ENCODE measurements at places on chromosomes 6 and 20. TPM values are rescaled to one million over a fixed set of nuclear protein-coding genes. Genes with fewer than 3 reads are reported as not detected.

- DNase-seq, result no peak
- no peaks in the 10 kb centered on the region for H3K27me3 ChIP-seq
- H3K4me3 ChIP-seq, result no peak overlapping the region
Observed at GRCh38 chr6:44590471-44590870, 203.0 kb downstream of the CDC5L start.

DNA sequence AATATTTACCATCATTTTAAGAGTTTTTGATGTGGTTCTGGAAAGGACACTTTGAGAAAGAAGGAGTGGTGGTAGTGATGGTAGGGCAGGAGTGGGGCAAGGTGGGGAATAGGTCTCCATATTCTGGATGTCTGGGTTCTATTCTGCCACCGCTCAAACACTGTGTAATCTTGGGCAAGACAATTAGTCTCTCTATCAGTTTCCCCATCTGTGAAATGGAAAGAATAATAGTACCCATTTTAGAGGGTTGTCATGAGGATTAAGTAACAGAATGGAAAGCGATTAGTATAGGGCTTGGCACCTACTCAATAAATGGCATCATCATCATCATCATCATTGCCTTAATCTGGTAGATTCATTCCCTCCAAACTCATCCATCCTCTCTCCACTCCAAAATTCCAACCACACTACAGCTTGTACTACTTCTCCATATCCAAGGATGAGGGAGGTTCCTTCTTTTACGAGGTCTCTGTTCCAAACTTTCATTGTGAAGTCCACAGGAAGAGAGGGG is 982 bp upstream of the GGT7 start:
- H3K27ac ChIP-seq, result no peak overlapping the region
- no peak for DNase-seq
- peak overlapping the region; percentile 76 for H3K4me3 ChIP-seq

DNA sequence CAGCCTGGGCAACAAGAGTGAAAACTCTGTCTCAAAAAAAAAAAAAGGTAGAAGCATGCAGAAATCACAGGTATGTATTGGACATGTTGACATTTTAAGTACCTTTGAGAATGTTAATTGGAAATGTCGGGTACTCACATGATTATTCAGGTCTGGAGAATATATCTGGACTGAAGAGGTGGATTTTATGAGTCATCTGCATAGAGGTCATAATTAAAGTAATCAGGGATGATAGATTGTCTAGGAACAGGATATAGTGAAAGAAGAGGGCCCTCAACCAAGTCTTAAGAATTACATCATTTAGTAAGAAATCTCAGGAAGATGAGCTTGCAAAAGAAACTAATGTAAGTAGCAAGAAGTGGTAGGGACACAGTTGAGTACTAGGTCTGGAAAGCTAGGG is 212.5 kb downstream of the UTRN start:
- no peaks in the 10 kb centered on the region for H3K27me3 ChIP-seq
- H3K27ac ChIP-seq, result no peak overlapping the region
- no peaks in the 10 kb centered on the region for H3K4me1 ChIP-seq

GRCh38 chr6:139297921-139298320 is 6.1 kb upstream of the TXLNB start:
- no peak overlapping the region for H3K4me3 ChIP-seq
- no peaks in the 10 kb centered on the region for H3K27me3 ChIP-seq
- no peaks in the 10 kb centered on the region for H3K36me3 ChIP-seq
- DNase-seq, result no peak
- peaks cover under 1% of the 10 kb centered on the region for H3K4me1 ChIP-seq

GRCh38 chr6:166921570-166921969 is 34.8 kb downstream of the RNASET2 start:
- no peaks in the 10 kb centered on the region for H3K4me1 ChIP-seq
- H3K27me3 ChIP-seq, result no peaks in the 10 kb centered on the region
- H3K27ac ChIP-seq, result no peak overlapping the region
- DNase-seq, result no peak
- no peak overlapping the region for H3K4me3 ChIP-seq

GRCh38 chr20:63036291-63036690 is 29.5 kb upstream of the BHLHE23 start:
- no peaks in the 10 kb centered on the region for H3K36me3 ChIP-seq
- H3K4me3 ChIP-seq, result no peak overlapping the region
- H3K4me1 ChIP-seq, result no peaks in the 10 kb centered on the region
- no peak overlapping the region for H3K27ac ChIP-seq
- H3K27me3 ChIP-seq, result peaks cover 11% of the 10 kb centered on the region

GRCh38 chr6:30544666-30545272 is 11.5 kb downstream of the GNL1 start:
- no peak for DNase-seq
- peaks cover 14% of the 10 kb centered on the region for H3K4me1 ChIP-seq
- no peak overlapping the region for H3K4me3 ChIP-seq
- no peaks in the 10 kb centered on the region for H3K27me3 ChIP-seq
- peaks cover 45% of the 10 kb centered on the region for H3K36me3 ChIP-seq
- H3K27ac ChIP-seq, result no peak overlapping the region

DNA sequence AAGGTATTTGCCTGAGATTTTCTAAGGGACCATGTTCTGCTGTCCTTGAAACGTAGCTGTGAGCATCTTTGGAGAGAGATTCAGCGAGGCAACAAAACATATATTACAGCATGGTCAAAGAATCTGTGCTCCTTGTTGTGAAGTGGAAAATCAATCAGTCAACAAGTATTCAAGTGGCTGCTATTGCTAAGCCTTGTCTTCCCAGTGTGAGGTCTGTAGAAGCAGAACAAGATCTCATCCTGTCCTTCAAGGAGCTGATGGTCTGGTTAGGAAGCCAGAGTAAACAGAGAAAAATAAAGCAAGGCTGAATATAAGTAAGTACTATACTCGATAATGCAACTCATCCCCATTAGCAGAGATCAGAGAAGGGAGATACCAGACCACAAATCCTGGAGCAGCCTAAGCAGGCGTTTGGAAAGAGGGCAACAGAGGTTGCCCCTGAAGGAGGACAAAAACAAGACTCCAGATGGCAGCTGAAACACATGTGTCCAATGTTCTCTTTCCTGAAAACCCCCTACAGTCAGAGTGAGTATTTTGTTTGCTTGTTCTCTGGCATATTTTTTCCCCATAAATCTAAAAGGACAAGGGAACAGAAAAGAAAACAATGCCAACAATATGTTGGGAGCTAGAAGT is 392.0 kb downstream of the SYNE1 start:
- no peak for DNase-seq
- H3K4me3 ChIP-seq, result no peak overlapping the region
- H3K27ac ChIP-seq, result peak overlapping the region; percentile 62
- H3K27me3 ChIP-seq, result no peaks in the 10 kb centered on the region

DNA sequence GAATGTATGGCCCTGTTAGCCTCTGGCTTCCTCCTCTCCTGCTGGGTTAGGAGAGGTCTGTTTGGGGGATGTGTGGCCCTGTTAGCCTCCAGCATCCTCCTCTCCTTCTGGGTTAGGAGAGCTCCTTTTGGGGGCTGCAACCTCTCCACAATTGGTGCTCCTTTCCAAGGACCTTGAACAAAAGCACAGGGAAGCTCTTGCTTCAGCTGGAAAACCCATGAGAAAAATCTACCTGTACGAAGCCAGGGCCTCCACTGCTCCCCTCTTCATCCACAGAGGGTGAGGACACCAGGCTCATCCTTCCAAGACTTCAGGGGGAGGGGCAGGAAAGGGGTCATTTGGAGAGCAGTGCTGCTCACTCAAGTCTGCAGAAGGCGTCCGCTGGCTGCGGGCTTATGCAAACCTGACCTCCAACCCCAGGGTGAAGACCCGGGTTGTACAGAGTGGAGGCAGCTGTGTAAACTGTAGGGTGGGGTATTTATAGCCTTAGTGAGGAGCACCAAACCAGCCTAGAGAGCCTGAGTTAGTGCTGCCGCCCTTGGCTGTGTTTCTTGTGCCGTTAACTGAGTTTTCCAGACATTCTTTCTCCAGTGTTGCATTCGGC is 62.1 kb downstream of the SLC24A3 start:
- no peaks in the 10 kb centered on the region for H3K36me3 ChIP-seq
- DNase-seq, result no peak
- no peak overlapping the region for H3K27ac ChIP-seq
- no peaks in the 10 kb centered on the region for H3K27me3 ChIP-seq

DNA sequence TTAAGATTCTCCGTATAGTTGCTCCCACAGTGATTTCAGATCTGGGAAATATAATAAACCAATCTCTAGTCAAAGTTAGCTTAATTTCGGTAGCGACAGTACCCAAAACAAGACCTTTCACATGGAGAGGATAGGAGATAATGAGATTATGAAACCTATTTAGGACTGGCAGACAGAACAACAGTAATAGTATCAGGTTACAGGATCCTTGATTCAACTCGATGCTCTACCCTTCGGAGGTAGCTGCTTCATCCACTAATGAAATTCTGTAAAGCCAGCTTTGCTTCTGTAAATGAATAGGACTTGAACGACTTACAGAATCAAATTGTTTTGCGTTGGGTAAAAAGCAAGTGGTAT is 534 bp upstream of the AKIRIN2 start:
- no peaks in the 10 kb centered on the region for H3K27me3 ChIP-seq
- peak overlapping the region; percentile 99 for H3K27ac ChIP-seq
- H3K36me3 ChIP-seq, result no peaks in the 10 kb centered on the region

DNA sequence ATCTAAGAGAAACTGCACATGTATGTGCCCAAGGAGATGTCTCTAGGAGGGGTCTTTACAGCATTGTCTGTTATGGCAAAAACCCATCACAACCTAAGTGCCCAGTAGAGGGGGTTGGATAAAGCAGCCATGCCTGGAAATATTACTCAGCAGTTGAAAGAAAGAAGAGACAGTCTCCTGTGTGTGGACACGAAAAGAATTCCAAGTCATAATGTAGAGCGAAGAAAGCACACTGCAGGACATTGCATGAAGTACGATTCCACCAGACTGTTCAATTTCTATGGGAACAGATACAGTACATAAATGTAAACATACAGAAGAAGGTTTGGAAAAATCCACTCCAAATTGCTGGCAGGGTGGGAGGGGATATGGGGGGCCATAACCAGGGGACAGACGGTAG is 7.3 kb upstream of the TGM2 start:
- H3K36me3 ChIP-seq, result no peaks in the 10 kb centered on the region

DNA sequence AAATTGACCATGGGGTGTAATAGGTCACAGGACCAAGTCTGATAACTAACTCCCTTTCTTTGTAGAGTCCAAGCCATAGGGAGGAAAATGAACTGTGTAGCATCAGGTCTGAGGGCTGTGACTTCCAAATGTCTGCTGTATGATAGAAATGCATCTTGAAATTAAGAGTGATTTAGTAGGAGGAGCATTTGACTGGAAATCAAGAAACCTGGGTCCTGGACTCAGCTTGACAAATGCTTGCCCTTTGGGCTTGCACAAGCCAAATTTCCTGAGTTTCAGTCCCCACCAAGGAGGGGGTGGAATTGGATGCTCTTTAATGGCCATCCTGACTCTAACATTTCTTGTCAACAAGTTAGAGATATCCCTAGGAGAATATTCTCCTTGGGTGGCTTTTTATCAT is 187.0 kb downstream of the PDE7B start:
- peak overlapping the region; percentile 78 for H3K27ac ChIP-seq
- no peaks in the 10 kb centered on the region for H3K36me3 ChIP-seq
- H3K4me3 ChIP-seq, result peak overlapping the region; percentile 44
- no peaks in the 10 kb centered on the region for H3K27me3 ChIP-seq
- H3K4me1 ChIP-seq, result peaks cover 24% of the 10 kb centered on the region

DNA sequence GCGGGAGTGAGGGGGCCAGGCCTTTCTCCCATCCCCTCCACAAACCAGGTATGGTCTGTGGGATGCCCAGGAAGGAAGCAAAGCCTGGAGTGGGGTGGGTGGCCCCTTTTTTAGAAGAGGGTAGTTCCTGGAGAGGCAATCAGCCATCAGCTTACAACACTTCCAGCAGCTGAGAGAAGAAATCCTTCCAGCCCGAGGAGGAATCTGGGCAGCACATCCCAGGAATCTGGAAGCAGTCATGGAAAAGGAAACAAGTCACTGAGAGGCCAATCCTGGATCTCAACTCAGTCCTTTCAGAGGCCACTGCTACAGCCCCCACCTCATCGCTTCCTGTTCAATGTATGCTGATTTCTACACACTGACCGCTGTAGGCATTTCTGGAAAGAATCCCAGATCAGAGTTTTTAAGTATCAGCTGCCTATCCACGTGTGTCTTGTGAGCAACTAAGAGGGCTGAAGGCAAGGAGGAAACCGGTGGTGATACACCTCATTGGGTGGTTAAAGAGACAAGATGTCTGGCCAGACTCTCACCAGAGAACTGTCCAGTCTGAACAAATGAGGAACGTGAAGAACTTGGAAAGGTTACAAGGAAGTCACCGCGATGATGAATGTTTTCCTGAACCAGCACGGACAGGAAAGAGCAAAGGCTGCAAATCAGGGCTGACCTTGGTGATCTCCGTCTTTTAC is 92.9 kb upstream of the SHLD1 start:
- no peak for DNase-seq
- no peak overlapping the region for H3K4me3 ChIP-seq
- peaks cover 33% of the 10 kb centered on the region for H3K4me1 ChIP-seq
- H3K36me3 ChIP-seq, result no peaks in the 10 kb centered on the region
- H3K27ac ChIP-seq, result peak overlapping the region; percentile 87

GRCh38 chr20:44331201-44331600 is 5.6 kb upstream of the R3HDML start:
- H3K4me1 ChIP-seq, result peaks cover 7% of the 10 kb centered on the region
- H3K36me3 ChIP-seq, result no peaks in the 10 kb centered on the region
- H3K27me3 ChIP-seq, result peaks cover 52% of the 10 kb centered on the region
- DNase-seq, result no peak
- no peak overlapping the region for H3K27ac ChIP-seq
- H3K4me3 ChIP-seq, result no peak overlapping the region

DNA sequence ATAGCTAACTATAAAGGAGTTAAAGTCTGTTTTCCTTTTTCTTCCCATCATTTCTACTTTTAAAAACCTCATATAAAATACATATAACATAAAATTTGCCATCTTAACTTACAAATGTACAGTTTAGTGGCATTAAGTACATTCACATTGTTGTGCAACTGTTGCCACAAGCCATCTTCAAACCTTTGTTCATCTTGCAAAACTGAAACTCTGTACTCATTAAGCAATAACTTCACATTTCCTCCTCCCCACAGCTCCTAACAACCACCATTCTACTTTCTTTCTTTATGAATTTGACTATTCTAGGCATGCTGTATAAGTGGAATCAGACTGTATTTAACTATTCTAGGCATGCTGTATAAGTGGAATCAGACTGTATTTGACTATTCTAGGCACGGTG is 4.5 kb downstream of the CCDC170 start:
- H3K27me3 ChIP-seq, result peaks cover 3% of the 10 kb centered on the region
- no peak for DNase-seq
- no peak overlapping the region for H3K4me3 ChIP-seq
- peaks cover 15% of the 10 kb centered on the region for H3K4me1 ChIP-seq
- H3K36me3 ChIP-seq, result no peaks in the 10 kb centered on the region

The MYBL2 gene
- 0.19 TPM for total RNA-seq

The NFYA gene
- total RNA-seq, result 10.8 TPM

The TMEM14A gene
- total RNA-seq, result 19.2 TPM

The GTSF1L gene
- total RNA-seq, result not detected

The HLA-DOA gene
- 11.5 TPM for total RNA-seq

The SAMD5 gene
- 0.42 TPM for total RNA-seq

The REM1 gene
- total RNA-seq, result 8.5 TPM

The NR2E1 gene
- not detected for total RNA-seq

The HDGFL1 gene
- not detected for total RNA-seq
